Activated CD4-positive, alpha-beta T cell treated with anti-CD3 and anti-CD28 coated beads for 48 hours (primary cell): ENCODE measurements at places on chromosomes 1 and 21.
A peak's percentile ranks its signal among the peaks of the same experiment; 100 is the strongest.

DNA sequence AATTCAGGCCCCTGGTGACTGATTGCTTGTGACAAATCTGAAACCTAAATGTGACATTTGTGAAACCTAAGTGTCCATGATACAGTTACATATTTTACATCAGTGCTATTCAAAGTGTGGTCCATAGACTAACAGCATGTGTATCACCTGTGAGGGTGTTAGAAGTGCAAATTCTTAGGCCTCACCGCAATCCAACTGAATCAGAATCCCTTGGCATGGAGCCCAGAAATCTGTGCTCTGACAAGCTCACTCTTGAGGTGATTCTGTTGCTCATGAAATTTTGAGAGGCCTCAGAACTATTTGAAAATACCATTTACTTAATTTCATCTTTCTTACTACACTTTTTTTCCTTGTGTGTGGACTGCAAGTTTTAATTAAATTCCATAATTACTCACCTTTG is 587.9 kb downstream of the ADGRL2 start:
- no peak for DNase-seq

- DNase-seq, result no peak
Observed at GRCh38 chr21:46509741-46510502, 51.2 kb downstream of the DIP2A start.

DNA sequence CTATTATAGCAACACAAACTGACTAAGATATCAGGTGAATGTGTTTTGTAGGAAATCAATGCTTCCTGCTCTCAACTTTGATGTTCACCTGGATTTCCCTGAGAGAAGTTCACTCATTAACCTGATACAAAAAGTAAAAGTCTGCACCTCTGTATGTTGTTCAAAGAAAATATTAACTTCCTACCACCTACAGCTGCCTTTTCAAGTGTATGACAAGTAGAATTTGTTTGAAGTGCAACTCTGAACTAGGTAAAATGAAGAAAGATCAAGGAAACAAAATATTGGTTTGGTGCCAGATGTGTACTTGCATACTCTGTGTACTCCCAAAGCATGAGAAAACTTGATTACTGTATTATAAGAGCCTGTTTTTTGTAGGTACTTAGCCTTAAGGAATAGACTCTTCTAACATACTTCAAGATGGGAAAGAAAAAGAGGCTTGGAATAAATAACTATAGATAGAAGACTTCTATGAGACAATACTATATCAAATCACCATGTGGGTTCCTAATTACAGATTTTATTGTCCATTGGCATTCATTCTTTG is 193.4 kb downstream of the APP start:
- no peak for DNase-seq

DNA sequence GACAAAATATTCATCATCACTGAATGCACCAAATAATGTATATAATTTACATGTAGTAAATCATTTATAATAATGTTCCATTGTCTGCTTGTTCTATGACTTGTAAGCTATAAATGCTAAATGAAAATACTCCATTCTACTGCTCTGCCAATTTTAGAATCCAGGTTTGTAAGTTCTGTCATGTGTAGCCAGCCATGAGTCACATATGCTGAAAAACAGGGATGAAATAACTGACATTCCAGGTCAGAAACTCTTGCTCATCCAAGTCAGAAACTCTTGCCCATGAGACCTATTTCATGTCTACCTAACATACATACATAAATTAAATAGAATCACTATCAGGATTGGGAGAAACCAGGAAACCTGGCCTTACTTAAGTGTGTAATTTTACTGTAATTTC is 95.6 kb downstream of the ASH1L start:
- no peak for DNase-seq

- DNase-seq, result no peak
Observed at GRCh38 chr21:39527664-39528381, 76.1 kb downstream of the SH3BGR start.

DNA sequence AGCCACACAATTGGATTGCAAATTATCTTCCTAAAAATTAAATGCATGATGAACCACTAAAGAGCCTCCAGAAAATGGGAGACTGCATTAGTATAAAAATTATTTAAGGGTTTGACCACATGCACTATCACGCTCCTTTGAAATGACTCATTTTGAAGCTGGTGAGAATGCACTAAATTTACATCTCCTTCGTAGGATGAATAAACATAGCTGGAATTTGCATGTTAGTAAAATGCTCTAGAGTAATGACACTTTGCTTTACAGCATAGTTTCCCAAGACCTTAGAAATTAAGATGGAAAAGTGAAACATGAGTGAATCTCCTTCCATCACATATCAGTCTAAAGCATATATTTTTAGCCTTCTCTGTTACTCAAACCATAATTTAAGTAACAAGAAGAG is 2.4 kb downstream of the PLPPR4 start:
- DNase-seq, result no peak

DNA sequence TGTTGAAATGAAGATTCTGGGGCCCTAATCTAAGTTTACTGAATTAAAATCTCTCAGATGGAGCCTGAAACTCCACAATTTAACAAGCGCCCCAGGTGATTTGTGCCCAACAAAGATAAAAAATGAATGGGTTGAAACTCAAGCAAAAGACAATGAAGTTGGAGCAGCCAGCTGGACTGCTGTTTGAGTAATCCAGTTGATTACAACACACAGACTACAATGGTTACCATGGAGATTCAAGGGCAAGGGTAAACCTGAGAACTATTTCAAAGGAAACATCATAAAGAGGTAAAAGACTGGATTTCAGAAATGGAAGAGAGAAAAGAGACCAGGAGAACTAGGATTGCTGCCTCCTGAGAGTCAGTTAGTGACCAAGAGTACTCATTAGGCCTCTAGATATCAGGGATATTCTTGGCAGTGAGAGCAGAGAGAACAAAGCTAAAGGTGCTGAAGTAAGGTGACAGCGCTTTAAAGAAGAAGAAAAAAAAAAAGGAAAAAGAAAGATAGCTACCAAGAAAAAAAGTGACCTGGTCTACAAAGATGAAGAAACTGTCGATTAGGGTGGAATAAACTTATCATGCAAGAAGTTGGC is 44.5 kb downstream of the LRRC53 start:
- no peak for DNase-seq

DNA sequence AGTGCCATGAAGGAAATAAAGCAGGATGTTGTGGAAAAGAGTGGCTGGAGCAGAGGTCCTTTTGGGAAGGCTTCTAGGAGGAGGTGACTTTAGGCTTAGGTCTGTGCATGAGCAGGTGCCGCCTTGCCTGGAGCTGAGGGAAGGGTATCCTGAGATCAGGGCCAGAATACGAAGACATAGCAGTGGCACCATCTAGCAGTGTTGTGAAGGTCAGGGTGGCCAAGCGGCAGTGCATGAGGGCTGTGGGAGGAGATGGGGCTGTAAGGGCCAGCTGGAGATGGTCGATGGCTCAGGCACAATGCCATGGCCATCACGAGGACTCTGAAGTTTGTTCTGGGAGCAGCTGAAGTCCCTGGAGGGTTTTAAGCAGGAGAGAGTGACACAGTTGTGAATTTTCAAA is 219.5 kb downstream of the PTPRU start:
- DNase-seq, result no peak

DNA sequence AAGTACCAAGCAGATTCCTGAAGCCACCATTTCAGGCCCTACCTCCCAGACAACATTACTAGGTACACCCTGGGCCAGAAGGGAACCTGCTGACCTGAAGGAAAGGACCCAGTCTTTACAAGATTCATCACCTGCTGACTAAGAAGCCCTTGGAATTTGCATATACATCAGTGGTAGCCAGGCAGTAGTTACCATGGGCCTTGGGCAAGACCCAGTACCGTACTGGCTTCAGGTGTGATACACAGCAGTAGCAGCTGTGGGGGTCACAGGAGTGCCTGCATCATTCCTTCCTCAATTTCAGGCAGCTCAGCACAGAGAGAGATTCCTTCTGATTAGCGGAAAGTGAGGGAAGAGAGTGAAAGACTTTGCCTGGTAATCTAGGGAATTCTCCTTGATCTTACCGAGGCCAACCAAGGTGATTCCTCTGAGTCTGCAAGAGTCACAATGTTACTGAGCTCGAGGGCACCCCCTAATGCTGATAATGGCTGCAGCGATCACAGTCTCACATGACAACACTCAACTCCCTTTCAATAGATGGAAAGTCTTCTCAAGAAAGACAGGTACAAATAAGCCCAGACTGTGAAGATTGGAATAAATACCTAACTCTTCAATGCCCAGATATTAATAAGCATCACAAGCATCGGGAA is 22.0 kb upstream of the UHMK1 start:
- DNase-seq, result no peak

GRCh38 chr1:40870135-40870728 is 8.1 kb upstream of the CITED4 start:
- no peak for DNase-seq

DNA sequence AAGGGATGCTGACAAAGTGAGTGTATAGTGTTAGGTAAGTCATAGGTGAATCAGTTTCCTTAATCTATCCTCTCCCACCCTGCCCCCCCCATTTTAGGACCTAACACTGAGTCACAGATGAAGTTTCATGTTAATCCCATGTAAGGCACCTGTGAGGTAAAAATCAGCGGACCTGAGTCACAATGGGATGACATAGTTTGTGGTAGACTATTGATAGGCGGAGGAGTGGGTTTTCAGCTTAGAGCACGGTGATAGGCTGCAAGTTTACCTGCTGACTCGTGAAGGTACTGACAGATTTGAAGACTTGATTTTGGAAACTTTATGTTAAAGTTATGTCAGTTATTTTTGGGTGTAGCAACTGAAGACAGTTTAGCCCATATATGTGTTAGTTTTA is 1.7 kb downstream of the TOR1AIP1 start:
- peak; percentile 71 for DNase-seq

GRCh38 chr1:173269490-173270230 is 62.5 kb upstream of the TNFSF4 start:
- no peak for DNase-seq
